Panc1 (cell line): ENCODE measurements at places on chromosomes 7 and 10. TPM values are rescaled to one million over a fixed set of nuclear protein-coding genes. Genes with fewer than 3 reads are reported as not detected.
A peak's percentile ranks its signal among the peaks of the same experiment; 100 is the strongest.

DNA sequence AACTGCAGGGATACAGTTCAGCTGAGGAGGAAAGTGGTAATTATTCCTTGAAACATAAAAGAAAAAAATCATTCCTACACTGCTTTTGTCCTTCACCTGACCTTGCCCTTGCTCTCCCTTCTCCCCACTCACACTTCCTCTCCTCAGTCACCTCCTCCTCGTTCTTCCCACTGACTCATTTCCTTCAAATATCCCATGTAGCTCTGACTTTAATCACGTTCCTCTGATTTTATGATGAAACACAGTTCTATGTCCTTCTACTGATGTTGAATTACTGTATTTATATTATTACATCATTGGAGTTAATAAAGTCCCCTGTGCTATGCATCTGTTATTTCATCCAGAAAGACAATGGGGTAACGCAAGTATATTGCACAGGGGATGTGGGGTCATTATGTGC, 575.6 kb downstream of the POM121L12 start:
- no peaks in the 10 kb centered on the region for H3K4me1 ChIP-seq
- H3K27me3 ChIP-seq = no peaks in the 10 kb centered on the region
- no peaks in the 10 kb centered on the region for H3K36me3 ChIP-seq
- no peak overlapping the region for H3K27ac ChIP-seq

DNA sequence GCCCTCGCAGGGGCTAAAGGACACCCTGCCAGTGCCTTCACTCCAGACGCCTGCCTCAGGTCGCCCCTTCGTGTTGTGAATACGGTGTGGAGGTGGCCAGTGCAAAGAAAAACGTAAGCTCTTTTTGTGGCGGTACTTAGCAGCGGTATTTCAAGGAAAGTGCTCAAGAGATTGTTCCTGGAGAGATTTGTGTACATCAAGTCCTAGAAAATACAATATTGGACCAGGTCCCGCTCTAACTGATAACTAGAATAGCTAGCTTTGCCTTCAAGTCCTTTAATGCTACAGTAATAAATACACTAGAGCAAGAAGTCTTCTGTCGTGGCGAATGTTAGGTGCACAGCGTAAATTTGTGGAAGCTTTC, 689 bp downstream of the PLCE1 start:
- H3K27me3 ChIP-seq = no peaks in the 10 kb centered on the region
- H3K27ac ChIP-seq = peak overlapping the region; percentile 92
- H3K36me3 ChIP-seq = no peaks in the 10 kb centered on the region
- peak overlapping the region; percentile 76 for H3K4me3 ChIP-seq
- DNase-seq = no peak

AP3M1 gene
- 51.5 TPM for total RNA-seq

DNA sequence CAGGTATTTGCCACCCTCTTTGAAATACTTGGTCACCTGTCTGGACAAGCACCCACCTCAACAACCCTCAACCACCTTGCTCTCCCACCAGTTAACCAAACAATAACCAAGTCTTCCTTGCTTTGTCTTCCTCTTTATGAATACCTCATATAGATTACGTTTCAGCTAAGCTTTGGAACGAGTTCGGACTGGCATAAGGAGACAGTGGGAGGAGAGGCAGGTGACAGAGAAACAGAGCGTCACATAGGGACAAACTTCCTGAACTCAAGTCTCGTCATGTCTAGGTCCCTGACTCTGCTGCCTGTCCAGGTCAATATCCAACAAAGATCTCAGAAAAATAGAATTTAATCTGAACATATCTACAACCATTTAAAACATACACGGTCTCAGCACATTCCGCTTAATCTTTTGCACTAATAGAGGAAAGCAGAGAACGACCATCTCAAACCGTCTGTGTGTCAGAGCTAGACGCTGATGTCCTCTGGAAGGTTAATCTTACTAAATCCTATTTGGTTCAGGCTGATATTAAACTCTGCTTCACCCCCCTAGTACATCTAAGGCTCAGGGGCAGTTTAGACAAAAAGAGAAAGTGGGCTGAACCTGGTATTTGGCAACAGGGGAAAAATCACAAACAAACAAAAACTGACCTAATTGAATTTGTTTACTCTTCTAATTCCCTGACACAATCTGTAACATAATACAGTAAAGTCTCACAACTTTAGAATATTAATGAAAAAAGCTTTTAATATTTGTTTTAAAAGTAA, 26.4 kb upstream of the SVOPL start:
- H3K36me3 ChIP-seq = no peaks in the 10 kb centered on the region
- H3K4me1 ChIP-seq = no peaks in the 10 kb centered on the region
- no peak overlapping the region for H3K27ac ChIP-seq
- no peak overlapping the region for H3K4me3 ChIP-seq
- no peaks in the 10 kb centered on the region for H3K27me3 ChIP-seq

DNA sequence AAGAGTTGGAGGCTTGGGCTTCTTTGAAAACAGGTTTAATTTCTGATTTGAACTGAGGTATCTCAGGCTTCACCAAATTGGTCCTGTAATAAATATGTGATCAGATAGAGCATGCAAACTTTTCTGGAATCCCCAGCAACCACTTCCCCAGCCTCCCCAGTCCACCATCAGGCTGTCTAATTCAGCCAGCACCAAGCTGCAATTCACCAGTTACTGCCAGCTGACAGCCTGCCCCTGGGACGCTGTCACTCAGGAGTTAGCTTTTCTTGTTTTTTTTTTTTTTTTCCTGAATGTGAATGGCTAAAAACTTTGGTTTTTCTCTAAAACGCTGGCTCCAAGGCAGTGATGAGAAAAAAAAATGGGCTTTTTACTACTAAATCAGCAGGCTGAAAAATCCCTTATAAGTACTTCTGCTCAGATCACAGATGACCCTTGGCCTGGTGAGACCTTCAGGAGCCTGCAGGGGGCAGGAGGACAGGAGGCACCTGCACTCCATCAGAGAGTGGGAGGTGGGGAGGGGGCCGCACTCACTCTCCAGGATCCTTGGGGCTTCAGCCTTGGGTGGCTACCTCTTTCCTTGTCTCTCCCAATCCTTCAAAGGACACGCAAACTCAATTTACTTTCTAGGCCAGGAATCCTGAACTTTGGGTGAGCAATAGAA, 349.4 kb downstream of the GATA3 start:
- no peaks in the 10 kb centered on the region for H3K27me3 ChIP-seq

DNA sequence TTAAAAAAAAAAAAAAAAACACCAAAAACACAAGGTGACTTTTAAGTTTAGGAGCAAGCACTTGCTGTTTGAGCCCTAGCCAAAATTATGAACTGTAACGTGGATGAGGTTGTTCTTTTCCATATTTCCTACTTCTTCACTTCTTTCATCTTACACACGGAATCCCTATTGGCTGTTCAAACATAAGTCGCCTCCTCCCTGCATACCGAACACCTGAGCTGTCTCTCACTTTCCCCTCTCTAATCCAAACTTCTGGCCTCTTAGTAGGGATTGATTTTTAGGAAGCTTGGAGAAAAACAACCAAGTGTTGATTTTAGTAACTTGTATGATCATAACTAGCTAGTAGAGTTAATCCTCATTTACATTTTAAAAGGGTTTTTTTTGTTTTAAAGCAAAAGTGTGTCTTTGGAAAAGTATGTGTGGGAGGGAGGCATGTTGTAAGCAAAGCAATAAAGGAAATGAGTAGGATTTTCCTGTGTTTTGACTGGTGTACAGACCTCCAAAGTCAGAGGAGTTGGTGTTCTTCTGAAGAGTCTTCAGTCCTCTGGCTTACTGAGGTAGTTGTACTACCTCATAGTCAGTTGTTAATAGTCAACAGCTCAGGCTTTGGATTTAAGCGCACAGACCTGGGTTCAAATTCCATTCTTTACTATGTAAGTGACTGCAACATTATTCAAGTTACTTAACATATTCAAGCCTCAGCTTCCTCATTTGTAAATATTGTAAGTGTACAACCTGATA, 39.3 kb downstream of the RABGEF1 start:
- no peaks in the 10 kb centered on the region for H3K4me1 ChIP-seq
- peak; percentile 15 for DNase-seq
- no peaks in the 10 kb centered on the region for H3K27me3 ChIP-seq
- peaks cover 5% of the 10 kb centered on the region for H3K36me3 ChIP-seq
- H3K27ac ChIP-seq = no peak overlapping the region
- no peak overlapping the region for H3K4me3 ChIP-seq

DNA sequence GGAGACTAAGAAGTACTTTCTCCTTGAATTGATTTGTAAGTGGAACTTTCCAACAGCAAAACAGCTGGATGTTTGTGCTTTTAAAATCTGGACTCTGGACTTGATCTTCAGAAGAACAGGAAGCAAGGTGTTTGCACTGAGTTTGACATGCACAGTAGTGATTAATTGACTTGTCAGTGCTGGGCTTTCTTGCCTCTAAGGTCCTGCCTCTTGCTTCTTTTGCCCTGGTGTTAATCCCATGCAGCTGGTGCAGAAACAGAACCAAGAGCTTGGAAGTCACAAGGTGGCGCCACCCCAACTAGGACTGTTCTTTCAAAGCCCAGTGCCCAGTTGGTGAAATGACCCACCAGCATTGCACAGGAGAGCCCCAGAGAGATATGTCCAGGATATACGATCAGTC, 66.8 kb upstream of the SEPHS1 start:
- no peaks in the 10 kb centered on the region for H3K36me3 ChIP-seq
- no peak for DNase-seq
- no peak overlapping the region for H3K4me3 ChIP-seq

DNA sequence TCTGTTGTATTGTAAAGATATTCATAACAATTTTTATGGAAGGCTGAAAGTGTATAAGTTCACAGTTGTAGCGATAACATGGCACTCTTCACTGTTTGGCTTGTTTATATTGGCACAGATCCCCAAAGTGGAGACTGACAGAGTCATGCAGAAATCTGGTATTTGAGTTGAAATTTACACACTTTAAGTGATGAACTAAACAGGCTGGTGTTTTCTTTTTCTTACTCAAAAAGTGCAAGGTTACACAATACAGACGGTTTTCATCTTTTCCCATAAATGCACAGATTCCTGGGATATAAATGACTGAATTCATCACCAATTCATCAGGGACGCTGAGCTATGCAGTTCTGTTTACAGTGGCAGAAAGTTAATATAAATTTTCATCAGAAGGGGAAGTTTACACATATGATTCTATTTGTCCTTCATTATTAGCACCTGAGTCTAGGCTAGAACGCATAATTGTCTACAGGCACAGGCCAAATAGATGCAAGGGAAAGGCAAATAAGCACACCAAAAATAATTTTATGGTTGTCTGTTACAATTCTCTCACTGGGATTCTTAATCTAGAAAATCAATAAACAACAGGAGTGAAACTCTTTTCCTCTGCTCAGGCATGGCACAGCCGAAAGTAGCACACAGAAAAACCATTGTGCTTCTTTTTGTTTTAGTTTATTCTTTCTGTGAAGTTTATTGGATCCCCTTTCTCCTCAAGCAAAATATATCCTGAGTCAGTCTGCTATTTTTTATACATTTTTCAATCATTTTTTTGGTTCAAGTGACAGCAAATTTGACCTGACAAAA, 88.0 kb downstream of the FOXP2 start:
- DNase-seq = no peak
- peak overlapping the region; percentile 76 for H3K27ac ChIP-seq
- no peaks in the 10 kb centered on the region for H3K36me3 ChIP-seq
- H3K4me1 ChIP-seq = peaks cover 13% of the 10 kb centered on the region; the same call in 1 of the 2 replicates
- H3K27me3 ChIP-seq = no peaks in the 10 kb centered on the region

- H3K36me3 ChIP-seq = no peaks in the 10 kb centered on the region
- DNase-seq = no peak
- H3K27me3 ChIP-seq = no peaks in the 10 kb centered on the region
- H3K4me1 ChIP-seq = peaks cover 5% of the 10 kb centered on the region
Observed at GRCh38 chr10:72736176-72736827, 44.4 kb downstream of the MCU start.

DNA sequence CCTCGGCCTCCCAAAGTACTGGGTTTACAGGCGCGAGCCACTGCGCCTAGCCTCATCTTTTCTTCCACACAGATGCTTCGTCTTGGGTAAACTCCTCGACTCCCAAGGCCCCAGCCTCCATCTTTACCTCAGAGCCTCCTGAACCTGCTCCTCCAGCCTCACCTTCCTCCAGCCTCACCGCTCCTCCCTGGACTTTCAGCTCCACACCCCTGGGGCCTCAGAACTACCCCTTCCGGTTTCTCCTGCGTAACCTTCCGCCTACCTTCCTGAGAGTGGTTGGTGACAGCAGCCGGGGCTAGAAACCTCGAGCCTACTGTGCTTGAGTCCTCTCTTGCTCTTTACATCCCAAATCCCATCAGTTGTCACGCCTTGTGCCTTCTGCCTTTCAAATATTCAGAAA, 45.8 kb downstream of the FKBP6 start:
- no peaks in the 10 kb centered on the region for H3K4me1 ChIP-seq
- no peak overlapping the region for H3K4me3 ChIP-seq
- no peaks in the 10 kb centered on the region for H3K27me3 ChIP-seq
- no peak for DNase-seq
- no peaks in the 10 kb centered on the region for H3K36me3 ChIP-seq

CALHM3 gene
- not detected for total RNA-seq

DNA sequence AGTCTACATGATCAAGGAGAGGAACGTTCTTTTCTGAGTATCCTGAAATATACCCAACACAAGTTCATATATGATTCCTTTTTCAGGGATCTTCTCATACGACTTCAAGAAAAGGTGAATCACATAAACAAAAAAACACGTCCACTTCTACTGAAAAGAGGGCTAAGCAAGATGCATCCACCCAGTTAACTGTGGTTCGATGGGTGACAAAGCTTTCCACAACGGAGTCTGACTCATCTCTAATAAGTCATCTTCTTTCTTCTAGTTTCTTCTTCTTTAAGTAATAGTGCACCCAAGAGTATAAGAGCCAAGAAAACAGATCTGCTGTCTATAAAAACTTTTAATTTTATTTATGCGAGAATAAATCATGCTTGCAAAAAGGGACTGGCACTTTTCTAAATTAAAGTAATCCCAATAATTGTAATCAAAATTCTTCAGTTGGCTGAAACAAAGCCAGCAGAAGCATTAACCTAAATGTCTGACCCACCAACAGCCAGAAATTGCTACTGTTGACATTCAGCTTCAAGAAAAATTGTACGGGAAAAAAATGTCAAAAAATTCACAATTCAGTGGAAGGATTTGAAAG, 146.9 kb upstream of the ANK3 start:
- no peak overlapping the region for H3K27ac ChIP-seq
- no peaks in the 10 kb centered on the region for H3K27me3 ChIP-seq
- H3K4me3 ChIP-seq = no peak overlapping the region
- DNase-seq = peak; percentile 41
- no peaks in the 10 kb centered on the region; the same call in 1 of the 2 replicates for H3K36me3 ChIP-seq

GRCh38 chr10:28354511-28354910, 51.6 kb upstream of the MPP7 start:
- no peak for DNase-seq
- no peaks in the 10 kb centered on the region for H3K27me3 ChIP-seq
- no peak overlapping the region for H3K27ac ChIP-seq
- no peak overlapping the region for H3K4me3 ChIP-seq
- no peaks in the 10 kb centered on the region for H3K36me3 ChIP-seq

- no peak overlapping the region for H3K4me3 ChIP-seq
- no peak for DNase-seq
- H3K27me3 ChIP-seq = no peaks in the 10 kb centered on the region
Observed at GRCh38 chr7:139560678-139561077, 37.2 kb downstream of the CLEC2L start.

MBL2 gene
- total RNA-seq = not detected

GRCh38 chr7:99766484-99767099, 17.4 kb downstream of the CYP3A4 start:
- DNase-seq = no peak
- no peak overlapping the region for H3K27ac ChIP-seq
- H3K4me3 ChIP-seq = no peak overlapping the region
- H3K36me3 ChIP-seq = no peaks in the 10 kb centered on the region

GBF1 gene
- 65.0 TPM for total RNA-seq

GRCh38 chr10:131570716-131571307, 259.3 kb upstream of the TCERG1L start:
- no peak overlapping the region for H3K27ac ChIP-seq
- H3K36me3 ChIP-seq = no peaks in the 10 kb centered on the region
- DNase-seq = no peak
- peaks cover 5% of the 10 kb centered on the region for H3K27me3 ChIP-seq

- no peaks in the 10 kb centered on the region for H3K36me3 ChIP-seq
- no peak overlapping the region for H3K27ac ChIP-seq
- H3K27me3 ChIP-seq = peaks cover 18% of the 10 kb centered on the region
- no peak overlapping the region for H3K4me3 ChIP-seq
Observed at GRCh38 chr7:30699706-30700495, 17.6 kb upstream of the CRHR2 start.
